ENCODE measurements at places on chromosomes 4 and X.

- no peak for DNase-seq
These were observed 25.3 kb downstream of the FBXW7 start for GRCh38 chr4:152510349-152511147.

- no peak for DNase-seq
These were observed 71.3 kb downstream of the LRBA start for GRCh38 chr4:150943818-150944217.

- DNase-seq, result no peak
These were observed 76.7 kb downstream of the PDS5A start for GRCh38 chr4:39900966-39901365.

GRCh38 chr4:82842593-82842992 is 44.0 kb upstream of the SCD5 start:
- no peak for DNase-seq

DNA sequence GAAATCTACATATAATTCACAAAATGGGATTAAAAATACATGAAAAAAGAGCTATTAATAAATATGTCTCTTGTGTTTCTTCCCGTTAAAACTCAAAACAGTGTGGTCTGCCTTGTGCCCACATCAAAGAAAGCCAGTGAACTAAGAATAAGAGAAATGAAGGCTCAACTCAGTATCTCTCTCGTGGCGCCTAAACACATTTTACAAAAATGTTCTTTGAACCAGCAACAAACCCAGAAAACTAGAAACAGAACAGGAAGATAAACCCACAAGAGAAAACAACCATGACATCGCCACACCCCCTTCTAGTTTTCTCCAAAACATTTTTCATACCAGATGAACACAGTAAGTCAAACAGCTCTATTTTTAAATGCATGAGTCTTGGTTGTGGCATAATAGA is 130.1 kb downstream of the DCHS2 start:
- DNase-seq, result no peak

DNA sequence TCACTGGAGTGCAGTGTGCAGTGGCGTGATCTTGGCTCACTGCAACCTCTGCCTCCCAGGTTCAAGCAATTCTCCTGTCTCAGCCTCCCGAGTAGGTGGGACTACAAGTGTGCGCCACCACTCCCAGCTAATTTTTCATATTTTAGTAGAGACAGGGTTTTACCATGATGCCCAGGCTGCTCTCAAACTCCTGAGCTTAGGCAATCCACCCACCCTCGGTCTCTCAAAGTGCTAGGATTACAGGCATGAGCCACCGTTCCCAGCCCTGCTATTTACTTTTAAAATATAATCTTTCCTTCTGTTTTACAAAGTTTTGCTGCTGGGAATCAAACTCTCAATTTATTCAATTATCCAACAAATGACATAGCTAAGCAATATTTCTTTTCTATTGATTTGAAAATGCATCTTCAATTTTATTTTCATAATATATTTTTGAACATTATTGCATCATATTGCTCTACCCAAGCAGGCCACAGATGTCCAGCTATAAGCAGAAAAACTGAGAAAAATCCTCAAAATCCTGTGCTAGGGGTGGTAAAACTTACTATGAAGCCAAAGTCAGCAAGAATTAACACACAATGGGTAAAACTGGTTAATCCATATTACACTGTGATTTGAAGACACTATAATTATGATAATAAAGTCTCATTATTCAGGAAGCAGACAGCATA is 5.2 kb downstream of the TIFA start:
- no peak for DNase-seq

DNA sequence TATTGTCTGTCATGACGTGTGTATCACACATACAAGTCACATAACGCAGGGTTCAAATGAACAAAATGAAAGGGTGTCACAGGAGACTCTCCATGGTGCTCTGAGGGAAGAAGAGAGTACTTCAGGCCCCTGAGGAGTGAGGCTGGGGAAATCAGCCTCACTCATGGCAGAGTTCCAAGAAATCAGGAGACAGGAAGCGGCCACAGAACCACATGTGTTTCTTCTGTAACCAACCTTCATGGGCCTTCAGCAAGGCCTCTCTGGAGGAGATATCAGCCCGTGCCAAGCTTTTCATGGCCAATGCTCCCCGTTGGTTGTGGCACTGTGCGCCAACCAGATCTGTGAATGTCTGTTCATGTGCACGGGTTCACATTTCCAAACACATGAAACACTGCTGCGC is 76.0 kb downstream of the NAT8L start:
- DNase-seq, result no peak

DNA sequence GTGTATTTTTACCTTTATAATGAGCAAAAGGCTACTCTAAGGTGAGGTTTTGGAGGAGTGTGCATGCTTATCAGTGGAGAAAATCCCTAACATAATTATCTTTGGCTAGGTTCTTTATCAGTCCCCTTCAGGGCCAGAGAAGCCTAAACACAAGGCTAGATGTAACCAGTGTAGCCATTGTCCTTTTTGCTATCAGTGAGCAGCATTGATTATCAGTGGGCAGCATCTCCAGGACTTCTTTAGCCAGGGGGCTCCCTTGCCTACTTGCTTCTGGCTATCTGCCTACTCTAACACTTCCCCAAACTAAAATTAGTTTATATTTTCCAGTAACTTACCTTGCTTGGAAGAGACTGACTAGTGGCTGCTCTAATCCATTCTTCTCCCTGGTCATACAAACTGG is 595.6 kb downstream of the TRAM1L1 start:
- no peak for DNase-seq

- DNase-seq, result no peak
These were observed 754 bp upstream of the KLF3 start for GRCh38 chr4:38663090-38663800.

DNA sequence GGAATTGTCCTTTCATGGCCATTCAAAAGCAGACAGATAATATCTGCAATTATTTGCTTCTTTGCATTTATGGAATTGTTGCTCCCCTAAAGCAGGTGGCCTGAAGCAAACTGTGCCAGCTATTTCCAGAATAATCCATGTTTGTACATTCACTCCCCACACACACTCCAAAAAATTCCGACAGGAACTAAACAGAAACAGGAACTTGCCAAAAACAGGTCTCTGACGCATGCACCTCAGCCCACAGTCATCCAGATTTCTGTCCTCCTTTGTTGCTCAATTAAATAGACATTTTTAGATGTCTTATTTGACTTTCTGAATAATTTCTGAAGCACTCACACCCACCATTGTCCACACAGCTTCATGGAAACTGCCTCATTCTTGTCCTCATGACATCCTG is 71.5 kb upstream of the EDNRA start:
- DNase-seq, result no peak

DNA sequence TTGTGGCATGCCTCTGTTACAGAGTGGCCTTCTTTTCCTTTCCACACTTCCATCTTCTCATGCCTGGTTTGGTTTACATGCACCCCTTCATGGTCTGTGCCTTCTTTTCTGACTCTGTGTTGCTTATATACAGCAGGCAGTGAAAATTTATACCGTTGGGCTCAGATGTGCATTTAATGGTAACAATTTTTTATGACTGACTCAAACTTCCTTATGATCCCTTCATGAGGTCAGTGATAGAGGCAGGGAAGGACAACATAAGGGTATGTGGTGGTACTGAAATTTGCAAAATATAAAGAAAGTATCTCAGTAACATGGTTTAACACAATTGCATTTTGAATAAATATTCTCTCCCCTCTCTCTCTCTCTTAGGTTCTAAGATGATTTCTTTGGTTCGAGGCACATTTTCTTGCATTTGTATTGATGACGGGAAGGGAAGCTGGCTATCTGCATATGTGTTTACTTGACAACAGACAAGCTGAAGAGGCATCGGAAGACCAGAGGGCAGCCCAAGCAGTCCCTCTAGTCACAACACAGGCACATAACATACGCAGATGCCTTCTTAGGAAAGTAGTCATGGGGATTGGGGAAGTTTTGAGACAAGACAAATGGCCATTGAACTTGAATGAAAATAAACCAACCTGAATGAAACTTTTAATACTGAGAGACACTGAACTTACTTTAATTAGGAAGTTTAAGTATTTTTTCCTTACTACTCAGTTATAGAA is 163.3 kb upstream of the LEF1 start:
- no peak for DNase-seq

- DNase-seq, result no peak
These were observed 128.2 kb downstream of the C4orf51 start for GRCh38 chr4:145808021-145808650.
